SHP77 treated with DMSO at 0.1 percent for 48 hours (cell line): ENCODE measurements at places on chromosomes 4 and X.

GRCh38 chrX:104108955-104109354 is 3.4 kb upstream of the ZCCHC18 start:
- DNase-seq, result no peak

DNA sequence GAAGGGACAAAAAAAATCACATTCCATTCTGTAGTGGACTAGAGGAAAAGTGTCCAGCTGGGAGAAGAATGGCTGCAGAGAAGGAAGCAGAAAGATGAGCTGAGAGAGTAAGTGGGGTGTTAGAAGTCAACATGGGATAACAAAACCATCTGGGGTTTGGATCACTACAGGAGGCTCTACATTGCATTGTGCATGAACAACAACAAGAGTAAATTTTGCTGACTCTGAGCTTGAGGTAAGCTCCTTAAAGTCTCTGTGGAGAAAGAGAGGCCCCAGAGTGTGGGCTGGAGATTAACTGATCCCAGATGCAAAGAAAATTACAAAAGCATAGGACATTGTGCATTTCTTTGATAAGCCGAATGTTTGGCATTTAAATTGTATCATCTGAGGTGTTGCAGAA is 128.9 kb downstream of the UGT8 start:
- no peak for DNase-seq

- DNase-seq, result no peak
These were observed 30.5 kb upstream of the RBPJ start for GRCh38 chr4:26290321-26290720.

DNA sequence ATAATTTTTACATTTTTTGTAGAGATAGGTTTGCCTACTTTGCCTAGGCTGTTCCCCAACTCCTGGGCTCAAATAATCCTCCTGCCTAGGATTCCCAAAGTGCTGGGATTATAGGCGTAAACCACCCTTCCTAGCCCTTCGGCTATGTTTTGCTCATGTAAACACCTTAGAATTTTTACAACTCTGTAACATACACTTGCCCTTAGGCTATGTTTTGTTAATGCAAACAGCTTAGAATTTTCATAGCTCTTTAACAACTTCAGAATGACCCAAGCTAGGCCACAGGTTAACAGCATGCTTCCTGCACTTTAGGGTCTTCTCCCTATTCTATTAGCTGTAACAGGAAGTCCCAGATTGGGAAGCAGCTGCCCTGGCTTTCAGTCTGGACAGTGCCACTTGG is 24.2 kb downstream of the KLHL15 start:
- DNase-seq, result no peak

- DNase-seq, result no peak
These were observed 1956.7 kb downstream of the C4orf33 start for GRCh38 chr4:131052646-131053045.
